ENCODE measurements at places on chromosomes 12 and 14.

- DNase-seq, result no peak
Measured at GRCh38 chr12:29734734-29735133, 49.0 kb downstream of the TMTC1 start.

DNA sequence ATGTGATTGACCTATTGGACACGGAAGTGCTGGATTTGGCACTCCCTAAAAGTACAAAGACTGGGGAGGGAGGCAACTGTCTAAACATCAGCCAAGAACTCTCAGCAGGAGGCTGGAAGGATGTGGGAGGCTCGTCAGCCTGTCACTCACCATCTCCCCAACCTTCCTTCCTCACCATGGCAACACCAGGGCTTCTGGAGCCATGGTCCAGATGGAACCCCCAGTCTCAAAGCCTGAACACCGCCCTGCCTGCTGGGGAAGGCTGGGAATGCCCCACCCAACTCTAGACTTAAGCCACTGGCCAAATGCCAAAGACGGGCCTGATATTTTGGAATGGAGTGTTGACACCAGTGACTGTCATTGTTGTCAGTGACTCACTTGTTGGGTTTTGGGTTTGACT, 55.3 kb downstream of the GALNT16 start:
- DNase-seq, result no peak

- DNase-seq, result no peak
Measured at GRCh38 chr14:80959496-80959895, 4.1 kb downstream of the TSHR start.

- DNase-seq, result no peak
Measured at GRCh38 chr12:91763654-91764370, 381.8 kb downstream of the BTG1 start.

DNA sequence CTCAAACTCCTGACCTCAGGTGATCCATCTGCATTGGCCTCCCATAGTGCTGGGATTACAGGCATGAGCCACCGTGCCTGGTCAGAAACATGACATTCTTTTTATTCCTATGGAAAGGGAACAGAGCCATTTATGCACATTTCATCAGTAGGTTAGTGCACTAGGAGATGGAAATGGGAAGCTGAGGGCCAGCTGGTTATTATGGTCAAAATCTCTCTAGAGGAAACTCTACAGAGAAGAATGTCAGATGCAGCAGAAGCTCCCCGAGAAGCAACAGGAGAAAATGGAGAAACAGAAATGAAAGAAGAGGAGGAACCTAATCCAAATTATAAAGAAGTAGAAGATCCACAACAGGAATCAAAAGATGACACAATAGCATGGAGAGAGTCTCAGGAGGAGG, 2.7 kb downstream of the CFAP251 start:
- no peak for DNase-seq

GRCh38 chr14:76682367-76682766, 78.9 kb upstream of the VASH1 start:
- DNase-seq, result no peak

DNA sequence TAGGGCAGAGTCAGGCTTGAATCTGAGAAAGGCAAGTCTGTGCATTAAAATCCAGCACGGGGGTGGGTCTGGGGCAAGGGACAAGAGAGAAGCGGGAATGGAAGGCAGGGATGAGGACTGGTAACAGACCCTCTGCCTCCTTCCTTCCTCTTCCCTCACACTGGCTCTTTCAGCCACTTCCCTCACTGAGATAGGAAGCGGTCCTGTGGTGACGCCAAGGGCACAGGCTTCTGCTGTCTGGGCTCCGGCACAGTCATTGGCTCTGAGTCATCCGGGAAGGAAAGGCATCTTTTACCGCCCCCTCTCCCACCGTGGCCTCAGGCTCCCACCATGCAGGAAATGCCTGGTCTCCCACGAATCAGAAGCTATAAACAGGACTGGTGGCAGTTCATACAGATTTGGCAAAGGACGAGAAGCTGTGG, 70.2 kb downstream of the ETV6 start:
- no peak for DNase-seq

- DNase-seq, result no peak
Measured at GRCh38 chr12:58596381-58596780, 323.9 kb downstream of the LRIG3 start.

DNA sequence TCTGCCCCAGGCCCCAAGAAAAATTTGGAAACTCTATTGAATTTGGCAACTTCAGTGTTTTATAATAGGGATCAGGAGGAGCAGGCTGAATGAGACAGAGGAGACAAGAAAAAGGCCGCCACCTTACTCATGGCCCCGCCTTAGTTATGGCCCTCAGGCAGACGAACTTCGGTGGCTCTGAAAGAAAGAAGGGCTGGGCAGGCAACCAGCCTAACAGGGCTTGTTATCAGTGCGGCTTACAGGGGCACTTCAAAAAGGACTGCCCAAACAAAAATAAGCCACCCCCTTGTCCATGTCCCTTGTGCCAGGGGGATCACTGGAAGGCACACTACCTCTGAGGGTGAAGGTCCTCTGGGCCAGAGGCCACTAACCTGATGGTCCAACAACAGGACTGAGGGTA, 146.3 kb upstream of the ATF7IP start:
- no peak for DNase-seq

DNA sequence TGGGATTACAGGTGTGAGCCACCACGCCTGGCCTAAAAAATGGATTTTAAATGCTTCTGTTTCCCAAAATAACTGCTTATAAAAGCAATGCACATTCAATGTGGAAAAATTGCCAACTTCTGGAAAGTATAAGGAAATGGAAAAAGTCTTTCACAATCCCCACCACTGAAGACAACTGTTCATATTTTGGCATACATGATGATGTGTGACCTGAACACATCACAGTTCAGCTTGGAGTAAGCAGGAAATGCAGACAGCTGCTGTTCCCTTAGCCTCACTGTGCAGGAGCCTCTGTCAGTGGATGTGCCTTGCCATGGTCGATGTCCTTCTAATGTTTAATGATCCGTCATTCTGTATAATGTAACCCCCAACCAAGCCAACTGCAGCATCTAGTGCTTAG, 5.2 kb downstream of the MTERF2 start:
- no peak for DNase-seq

DNA sequence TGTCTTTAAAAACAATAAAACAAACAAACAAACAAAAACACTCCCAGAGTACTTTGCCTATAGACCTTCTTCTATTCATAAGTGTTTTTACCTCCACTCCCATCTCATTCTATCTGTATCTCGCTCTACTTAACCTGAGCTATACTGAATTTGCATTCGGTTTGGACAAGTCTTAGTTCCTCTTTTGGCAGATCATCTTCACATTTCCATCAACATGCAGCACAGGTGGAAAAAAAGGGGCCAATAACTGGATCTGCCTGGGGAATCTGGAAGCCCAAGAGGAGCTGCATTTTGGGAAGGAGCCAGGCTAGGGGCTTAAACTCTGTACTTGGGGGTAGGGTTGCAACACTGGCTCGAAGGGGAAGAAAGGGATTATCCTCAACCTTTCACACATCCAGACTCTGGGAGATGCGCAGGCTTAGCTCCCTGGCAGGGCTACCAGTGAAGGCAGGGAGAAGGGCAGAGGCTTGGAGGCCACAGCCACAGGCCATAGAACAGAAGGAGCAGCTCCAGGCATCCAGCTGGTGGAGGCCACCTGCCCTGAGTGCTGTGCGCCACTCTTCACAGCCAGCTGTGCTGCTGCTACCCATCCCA, 4.1 kb downstream of the NINJ2 start:
- no peak for DNase-seq

DNA sequence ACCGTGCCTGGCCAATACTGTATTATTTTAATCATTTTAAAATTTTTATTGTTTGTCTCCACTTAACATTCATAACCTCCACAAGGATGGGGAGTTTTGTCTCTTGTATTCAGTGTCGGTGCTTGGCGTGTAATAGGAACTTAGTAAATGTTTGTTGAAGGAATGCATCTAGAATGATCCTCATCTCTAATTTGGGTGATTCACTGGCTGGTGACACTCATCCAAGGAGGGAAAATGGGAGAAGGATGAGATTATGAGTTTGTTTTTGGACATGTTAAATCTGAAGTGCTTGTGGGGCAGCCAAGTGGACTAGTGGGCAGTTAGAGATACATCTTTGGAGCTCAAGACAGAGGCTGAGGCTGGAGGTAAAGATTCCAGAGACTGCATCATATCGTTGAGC, 5.1 kb downstream of the KLC1 start:
- DNase-seq, result no peak

GRCh38 chr12:80325167-80325959, 118.7 kb upstream of the PTPRQ start:
- DNase-seq, result no peak

DNA sequence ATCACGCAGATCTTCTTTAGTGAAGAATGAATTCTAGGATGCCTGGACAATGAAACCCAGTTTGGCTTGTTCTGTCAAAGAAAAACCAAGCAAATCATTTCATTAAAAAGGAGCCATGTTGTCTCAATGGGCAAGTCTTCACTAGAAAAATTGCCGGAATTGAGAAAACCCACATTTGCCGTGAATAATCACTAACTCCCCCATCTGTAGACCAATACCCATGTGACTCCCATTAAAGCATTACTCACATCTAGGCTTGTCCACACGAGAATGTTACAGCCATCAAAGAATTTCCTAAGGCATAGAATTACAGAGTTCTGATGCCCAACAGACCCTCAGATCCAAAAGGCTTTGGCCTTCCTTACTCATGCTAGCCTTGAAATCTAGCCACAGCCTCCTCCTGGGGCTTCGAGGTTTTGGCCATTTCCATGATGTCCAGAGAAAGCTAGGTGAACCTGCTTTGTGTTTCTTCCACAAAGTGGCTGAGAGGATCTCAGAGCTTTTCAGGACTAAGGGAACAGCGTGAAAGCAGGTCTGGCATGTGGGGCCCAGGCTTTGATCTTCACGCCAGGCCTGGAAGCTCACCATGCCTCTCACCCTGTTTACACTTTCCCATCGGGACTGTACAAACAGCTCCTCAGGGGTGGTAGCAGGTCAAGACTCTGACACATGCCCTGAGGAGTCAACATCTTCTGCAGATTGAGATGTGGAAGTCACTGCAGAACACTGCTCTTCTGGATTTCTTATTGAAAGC, 12.1 kb downstream of the SLC7A8 start:
- DNase-seq, result no peak

DNA sequence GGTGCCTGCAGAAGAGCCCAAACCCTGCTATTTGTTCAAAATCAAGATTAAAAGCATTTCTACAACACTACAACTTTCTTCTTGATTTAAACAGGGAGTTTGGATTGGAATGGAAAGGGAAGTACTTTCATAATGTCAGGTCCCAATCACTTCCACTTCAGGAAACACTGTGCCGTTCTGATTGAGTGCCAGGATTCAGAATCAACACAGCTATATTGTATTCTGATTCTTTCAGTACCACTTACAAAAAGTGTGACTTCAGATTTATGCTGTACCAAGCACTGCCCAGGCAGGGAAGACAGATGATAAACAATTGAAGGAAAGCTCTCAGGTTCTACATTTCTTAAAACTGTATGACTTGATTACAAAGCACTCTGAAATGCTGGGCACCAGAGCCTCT, 3.2 kb downstream of the TDP1 start:
- no peak for DNase-seq

DNA sequence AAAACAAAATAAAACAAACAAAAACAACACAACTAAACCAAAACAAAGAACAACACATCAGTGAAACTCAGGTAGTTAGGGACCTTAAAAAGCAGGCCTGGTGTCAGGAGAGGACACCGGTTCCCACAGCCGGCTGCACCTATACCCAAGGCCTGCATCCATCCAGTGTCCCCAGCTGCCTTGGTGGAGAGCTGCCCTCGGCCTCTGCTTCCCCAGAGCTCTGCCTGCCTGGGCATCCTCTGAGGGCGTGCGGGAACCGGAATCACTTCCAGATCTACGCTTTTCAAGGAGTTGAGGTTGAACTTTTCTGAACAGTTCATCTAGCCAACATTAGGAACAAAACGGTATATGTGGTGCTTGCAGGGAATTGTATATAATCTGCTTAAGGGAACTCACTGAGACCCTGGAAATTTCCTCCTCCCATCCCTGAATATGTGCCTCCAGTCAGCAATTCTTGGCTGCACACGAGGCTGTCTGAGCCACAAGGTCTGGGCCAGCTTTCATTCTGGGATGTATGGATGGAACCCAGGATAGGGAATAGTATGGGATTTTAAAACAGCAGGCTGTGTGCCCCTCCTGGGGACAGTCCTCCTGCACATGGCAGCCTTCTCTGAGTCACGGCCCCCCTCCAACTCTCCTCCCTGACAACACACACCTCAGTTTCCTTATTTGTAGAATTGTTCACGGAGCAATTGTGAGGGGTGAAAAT, 319.0 kb upstream of the RTL1 start:
- no peak for DNase-seq

- DNase-seq, result no peak
Measured at GRCh38 chr12:100799770-100800169, 5.2 kb downstream of the ANO4 start.

GRCh38 chr12:112153181-112153892, 28.0 kb downstream of the TRAFD1 start:
- DNase-seq, result no peak

DNA sequence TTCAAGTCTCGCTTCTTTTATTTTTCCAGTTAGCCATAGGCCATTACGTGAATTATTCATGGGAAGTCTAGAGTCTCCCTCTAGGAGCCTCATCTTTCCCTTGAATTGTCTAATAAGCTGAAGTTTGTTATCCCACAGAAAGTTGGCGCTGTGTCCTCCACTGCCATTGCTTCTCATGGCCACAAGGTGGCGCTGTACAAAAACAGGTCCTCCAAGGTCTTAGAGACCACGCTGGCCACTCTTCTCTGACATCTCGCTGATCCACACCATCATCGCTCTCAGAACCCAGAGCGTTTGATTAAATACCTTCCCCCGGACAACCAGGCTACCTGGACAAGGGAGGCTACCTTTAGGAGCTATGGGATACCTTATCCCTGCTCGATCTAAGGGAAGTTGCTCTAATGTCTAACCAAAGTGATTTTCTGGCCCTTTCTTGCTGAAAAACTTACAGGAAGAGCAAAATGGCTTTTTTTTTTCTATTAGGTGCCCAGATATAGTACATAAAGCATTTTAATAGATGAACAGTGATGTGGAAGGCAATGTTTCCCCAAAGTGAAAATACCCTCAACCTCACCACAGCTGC, 110.0 kb downstream of the CCDC60 start:
- DNase-seq, result peak; percentile 54

- DNase-seq, result peak; percentile 70
Measured at GRCh38 chr14:101961011-101961721, 3.2 kb upstream of the DYNC1H1 start.

- no peak for DNase-seq
Measured at GRCh38 chr12:126224032-126224431, 1158.8 kb downstream of the AACS start.

- DNase-seq, result no peak
Measured at GRCh38 chr14:23005451-23006187, 4.3 kb downstream of the C14orf93 start.

- peak; percentile 25 for DNase-seq
Measured at GRCh38 chr12:120468325-120468820, 1.2 kb downstream of the SRSF9 start.

Measured in neural crest cell (in vitro differentiated cells).